ENCODE measurements at places on chromosomes 16 and 17.

DNA sequence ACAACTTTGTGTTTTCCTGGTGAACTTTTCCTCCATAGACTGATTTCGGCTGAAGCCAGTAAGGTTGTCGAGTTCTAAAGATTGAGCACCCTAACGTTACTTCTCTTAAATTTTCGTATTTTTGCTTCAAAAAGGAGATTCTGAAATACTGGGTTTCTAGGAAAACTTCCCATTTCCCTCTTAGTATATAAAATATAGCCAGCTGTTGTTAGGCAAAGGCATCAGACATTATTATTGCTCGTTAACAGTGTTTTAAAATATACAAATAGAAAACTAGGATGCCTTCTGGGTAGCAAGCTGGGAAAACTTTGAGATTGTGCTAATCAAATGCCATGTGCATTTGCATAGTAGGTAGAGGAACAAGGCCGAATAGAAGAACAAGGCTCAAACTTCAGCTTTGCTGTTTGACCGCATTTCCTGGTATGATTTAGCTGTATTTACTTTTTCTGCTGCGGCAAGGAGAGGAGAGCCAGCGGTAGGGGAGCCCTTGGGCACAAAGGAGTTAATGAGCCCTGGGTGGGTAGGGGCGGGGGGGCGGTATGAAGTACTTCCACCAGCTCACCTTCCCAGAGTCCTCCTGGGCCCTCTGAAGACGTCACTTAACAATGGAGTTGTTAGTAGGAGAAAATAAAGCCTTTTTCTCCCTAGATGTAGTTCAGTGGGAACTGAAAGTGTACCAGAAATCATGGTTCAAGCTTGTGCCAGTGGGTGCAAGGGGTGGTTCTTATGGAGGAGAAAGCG is 151.9 kb downstream of the MSI2 start:
- DNase-seq, result no peak

GRCh38 chr17:63150490-63150889 is 184.5 kb downstream of the TANC2 start:
- no peak for DNase-seq

GRCh38 chr16:53848950-53849349 is 145.0 kb downstream of the FTO start:
- DNase-seq, result no peak

DNA sequence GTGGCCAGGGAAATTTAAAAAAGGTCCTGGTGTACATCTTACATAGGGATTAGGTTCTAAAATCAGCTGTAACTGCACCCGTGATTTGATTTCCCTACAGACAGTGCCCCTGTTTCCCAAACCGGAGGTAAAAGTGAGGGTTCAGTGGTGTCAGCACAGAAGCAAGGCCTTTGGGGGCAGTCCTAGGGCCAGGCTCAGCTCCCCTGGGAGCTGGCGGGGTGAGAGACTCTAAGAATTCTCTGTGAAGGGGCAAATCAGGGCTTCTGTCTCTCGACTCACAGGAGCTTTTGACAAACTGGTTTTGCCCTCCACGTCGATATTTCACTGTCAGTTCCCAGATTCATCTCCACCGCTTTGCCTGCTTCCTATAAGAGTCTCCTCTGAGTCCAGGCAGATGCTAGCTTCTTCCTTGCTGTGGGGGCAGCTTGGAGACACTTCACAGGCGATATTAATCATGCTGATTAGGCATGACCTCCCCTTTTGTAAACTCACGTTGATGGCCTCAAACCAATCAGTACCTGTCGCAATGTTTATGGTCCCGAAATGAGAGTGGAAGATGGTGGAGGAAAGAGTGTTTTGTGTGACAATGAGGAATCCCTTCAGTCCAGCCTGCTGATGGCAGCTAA is 234.2 kb upstream of the TOX3 start:
- DNase-seq, result peak; percentile 8

- DNase-seq, result no peak
Measured at GRCh38 chr16:77617996-77618395, 104.3 kb upstream of the NUDT7 start.
